Gastrocnemius medialis (tissue), 4 donors: ENCODE measurements at places on chromosomes 5 and 9. TPM values are rescaled to one million over a fixed set of nuclear protein-coding genes. Genes with fewer than 3 reads are reported as not detected.
A peak's percentile ranks its signal among the peaks of the same experiment; 100 is the strongest.

The TJP2 gene
- 10.5 TPM for total RNA-seq

The GLRA1 gene
- total RNA-seq, result not detected

The FREM1 gene
- 3.3 TPM for total RNA-seq

The SPATA31D4 gene
- total RNA-seq, result not detected

The CDH9 gene
- total RNA-seq, result not detected

The WNK2 gene
- 43.0 TPM for total RNA-seq

The PKD2L2 gene
- total RNA-seq, result 0.94 TPM

The DTWD2 gene
- total RNA-seq, result 2.5 TPM

The RAB3C gene
- 0.10 TPM for total RNA-seq

The DNM1 gene
- total RNA-seq, result 2.0 TPM

The SLC34A3 gene
- total RNA-seq, result not detected

DNA sequence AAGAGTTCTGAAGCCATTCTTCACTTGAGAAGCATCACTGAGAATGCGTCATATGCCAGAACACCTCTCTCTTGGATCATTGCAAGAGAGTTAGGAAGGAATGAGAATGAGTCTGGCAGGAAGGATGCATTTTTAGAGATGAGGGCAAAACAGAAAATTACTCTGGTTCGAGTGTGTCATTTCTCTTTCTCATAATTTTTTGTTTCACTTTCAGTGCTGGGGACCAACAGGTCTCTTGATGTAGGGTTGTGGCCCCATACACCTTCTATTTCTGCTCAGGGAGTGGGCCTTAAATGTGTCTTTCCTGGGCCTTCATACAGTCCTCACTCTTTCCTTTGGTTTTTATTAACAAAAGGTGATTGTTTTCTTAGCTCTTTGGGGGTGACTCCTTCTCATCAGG is 302.4 kb downstream of the NR3C1 start:
- H3K27ac ChIP-seq, result no peak overlapping the region
- no peaks in the 10 kb centered on the region for H3K36me3 ChIP-seq
- peaks cover 3% of the 10 kb centered on the region for H3K4me1 ChIP-seq

GRCh38 chr9:87605676-87606075 is 108.0 kb downstream of the DAPK1 start:
- DNase-seq, result no peak
- no peak overlapping the region for H3K27ac ChIP-seq
- H3K4me3 ChIP-seq, result no peak overlapping the region
- H3K36me3 ChIP-seq, result no peaks in the 10 kb centered on the region
- no peaks in the 10 kb centered on the region for H3K4me1 ChIP-seq

DNA sequence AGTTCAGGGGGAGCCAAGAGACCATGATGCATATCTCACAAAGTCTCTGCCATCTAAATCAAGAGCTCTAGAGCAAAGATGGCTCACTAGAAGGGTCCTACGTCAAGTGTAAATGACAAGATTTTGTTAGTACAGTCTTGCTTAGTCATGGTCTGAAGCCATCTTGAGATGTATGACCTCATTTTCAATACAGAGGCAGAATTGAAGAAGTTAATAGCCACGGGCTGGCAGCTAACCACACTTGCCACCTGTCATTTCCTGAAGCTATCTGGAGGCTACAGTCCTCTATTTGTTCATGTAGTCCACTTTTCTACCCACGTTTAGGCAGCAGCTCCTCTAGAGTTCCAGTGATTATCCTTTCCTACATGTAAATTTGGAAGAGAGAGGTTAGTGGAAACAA is 231.7 kb upstream of the CDH12 start:
- no peaks in the 10 kb centered on the region for H3K27me3 ChIP-seq
- no peak overlapping the region for H3K4me3 ChIP-seq
- H3K27ac ChIP-seq, result no peak overlapping the region
- DNase-seq, result no peak
- H3K4me1 ChIP-seq, result no peaks in the 10 kb centered on the region

- no peak overlapping the region for H3K4me3 ChIP-seq
- no peak for DNase-seq
- no peak overlapping the region for H3K27ac ChIP-seq
- no peaks in the 10 kb centered on the region for H3K27me3 ChIP-seq
- H3K4me1 ChIP-seq, result no peaks in the 10 kb centered on the region
Observed at GRCh38 chr5:57431759-57432158, 50.9 kb downstream of the ACTBL2 start.

DNA sequence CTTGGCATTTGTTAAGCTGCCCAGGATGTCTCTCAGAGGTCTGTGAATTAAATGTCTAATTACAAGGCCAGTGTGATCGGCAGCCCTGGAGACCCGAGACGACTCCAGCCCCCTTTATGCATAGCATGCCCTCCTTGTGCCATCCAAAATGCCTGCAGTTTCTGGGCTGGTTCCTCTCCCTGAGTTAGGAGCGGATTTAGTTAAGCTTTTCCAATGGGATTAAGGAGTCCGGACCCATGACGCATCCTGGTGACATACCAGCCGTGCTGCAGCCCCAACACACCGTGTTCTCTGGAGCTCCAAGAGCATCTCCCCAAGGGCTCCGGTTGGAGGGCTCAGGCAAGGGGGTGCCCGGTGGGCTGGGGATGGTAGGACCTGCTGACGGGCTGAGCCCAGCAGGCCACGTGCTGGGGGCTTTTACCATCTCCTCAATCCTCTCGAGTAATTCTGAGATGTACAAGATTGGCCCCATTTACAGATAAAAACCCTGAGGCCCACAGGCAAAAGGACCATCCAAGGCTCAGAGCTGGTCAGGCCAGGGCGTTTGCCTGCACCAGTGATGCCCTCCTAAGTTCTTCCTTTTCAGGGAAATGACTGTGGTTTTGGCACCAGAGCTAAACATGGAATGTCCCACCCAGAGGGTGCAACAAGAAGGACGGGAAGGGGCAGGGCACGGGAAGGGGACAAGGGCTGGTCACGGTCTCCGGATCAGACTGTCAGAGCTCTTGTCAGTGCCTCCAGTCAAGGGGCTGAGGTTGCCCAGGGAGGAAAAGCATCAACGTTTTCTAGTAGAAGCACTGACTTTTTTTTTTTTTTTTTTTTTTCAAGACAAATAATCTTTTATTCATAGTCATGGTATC is 82.6 kb upstream of the PHYKPL start:
- no peak for DNase-seq
- no peaks in the 10 kb centered on the region for H3K4me1 ChIP-seq
- H3K27me3 ChIP-seq, result no peaks in the 10 kb centered on the region
- H3K4me3 ChIP-seq, result no peak overlapping the region

GRCh38 chr5:168531987-168532864 is 3.1 kb downstream of the FBLL1 start:
- H3K27ac ChIP-seq, result no peak overlapping the region
- H3K4me3 ChIP-seq, result no peak overlapping the region
- DNase-seq, result no peak
- H3K27me3 ChIP-seq, result peaks cover 44% of the 10 kb centered on the region
- H3K4me1 ChIP-seq, result no peaks in the 10 kb centered on the region

- DNase-seq, result no peak
- H3K36me3 ChIP-seq, result no peaks in the 10 kb centered on the region
- H3K4me3 ChIP-seq, result no peak overlapping the region
- H3K4me1 ChIP-seq, result no peaks in the 10 kb centered on the region
Observed at GRCh38 chr5:50700706-50701105, 34.3 kb downstream of the PARP8 start.

DNA sequence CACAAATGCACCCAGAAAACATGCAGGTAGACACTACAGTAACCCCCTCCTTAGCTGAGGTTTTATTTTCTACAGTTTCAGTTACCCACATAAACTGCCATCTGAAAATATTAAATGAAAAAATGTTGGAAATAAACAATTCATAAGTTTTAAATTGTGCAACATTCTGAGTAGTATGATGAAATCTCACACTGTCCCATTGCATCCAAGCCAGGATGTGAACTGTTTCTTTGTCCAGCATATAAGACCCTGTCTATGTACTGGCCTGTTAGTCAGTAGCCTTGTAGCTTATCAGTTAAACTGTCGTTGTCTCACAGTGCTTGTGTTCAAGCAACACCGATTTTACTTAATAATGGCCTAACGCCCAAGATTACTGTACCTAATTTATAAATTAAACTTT is 630.5 kb downstream of the ANXA1 start:
- no peaks in the 10 kb centered on the region for H3K27me3 ChIP-seq
- DNase-seq, result no peak
- no peaks in the 10 kb centered on the region for H3K36me3 ChIP-seq
- H3K4me3 ChIP-seq, result no peak overlapping the region

DNA sequence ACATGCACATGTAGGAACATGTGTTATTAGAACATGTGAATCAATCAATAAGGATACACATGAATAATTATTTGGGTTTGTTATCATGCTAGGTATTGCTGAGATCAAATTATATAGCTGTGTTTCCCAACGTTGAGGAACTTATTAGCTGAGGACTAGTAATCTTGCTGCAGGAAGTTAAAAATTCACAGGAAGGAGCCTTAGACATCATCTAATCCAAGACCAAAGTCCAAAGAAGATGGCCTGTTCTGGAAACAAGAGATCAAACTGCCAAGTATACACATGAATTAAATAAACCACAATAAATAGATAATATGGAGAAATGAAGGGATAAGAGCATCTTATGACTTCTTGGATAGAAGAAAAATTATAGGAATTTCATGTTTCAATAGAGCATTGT is 19.9 kb downstream of the POU5F2 start:
- no peak overlapping the region for H3K4me3 ChIP-seq
- DNase-seq, result no peak
- H3K27ac ChIP-seq, result no peak overlapping the region
- no peaks in the 10 kb centered on the region for H3K27me3 ChIP-seq

DNA sequence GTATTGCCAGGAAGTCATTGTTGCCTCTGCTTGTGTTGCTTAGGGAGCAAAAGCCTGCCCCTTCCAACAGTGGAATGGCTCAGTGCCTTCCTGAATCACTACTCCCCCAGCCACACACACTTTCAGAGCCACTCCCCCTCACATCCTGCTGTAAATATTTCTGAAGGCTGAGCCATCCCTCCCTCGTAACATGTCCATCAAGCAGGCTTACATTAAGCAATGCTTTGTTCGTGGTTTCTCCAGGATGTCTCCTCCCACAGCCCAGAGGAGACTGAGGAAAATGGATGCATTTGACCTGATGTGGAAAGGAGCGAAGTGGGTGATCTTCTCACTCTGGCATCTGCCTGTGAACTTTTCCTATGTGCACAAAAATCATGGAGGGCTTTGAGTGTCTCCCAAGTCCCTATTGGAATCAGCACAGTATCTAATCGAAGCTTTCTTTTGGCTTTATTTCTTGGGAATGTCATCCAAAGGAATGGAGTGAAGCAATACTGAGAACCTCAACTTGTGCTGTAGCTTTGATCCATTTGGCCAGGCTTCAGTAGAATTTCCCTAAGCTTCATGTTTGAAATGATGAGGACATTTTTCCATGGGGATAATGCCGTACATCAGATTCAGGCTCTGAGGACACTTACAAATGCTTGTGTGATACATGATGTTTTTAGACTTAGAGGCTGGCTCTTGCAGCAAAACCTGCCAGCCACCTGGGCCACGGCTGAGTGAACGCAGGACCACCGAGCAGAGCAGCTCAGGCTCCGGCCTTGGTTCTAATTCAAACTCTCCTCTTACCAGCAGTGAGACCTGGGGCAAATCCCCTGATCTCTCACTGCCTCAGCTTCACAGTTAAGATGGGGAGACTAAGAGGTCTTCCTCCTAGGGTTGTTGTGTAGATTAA is 389.1 kb downstream of the ENC1 start:
- no peak overlapping the region for H3K4me3 ChIP-seq
- no peaks in the 10 kb centered on the region for H3K4me1 ChIP-seq
- no peaks in the 10 kb centered on the region for H3K27me3 ChIP-seq
- DNase-seq, result no peak
- H3K27ac ChIP-seq, result no peak overlapping the region

DNA sequence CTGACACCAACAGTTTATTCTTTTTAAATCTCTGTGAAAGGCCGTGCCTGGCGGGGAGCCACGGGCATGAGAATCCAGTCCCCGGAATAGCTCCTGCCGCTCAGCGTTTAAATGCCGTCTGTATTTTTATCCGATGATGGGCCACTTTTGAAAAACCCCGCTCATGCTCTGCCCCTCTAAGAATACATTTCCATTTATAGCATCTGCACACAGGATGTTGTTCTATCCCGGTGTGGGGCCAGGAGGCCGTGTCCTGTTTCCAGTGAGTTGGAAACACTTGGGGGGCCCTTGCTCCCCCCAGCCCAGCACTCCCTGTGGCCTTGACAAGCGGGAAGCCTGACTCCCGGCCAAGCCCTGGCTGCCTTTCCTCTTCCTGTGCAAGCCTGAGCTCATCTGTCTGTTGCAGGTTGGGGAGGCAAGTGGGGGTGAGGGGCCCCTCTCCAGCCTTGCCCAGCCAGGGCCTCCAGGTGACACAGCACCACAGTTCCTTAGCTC is 39.0 kb downstream of the ERGIC1 start:
- peak; percentile 92 for DNase-seq
- no peaks in the 10 kb centered on the region for H3K27me3 ChIP-seq
- H3K4me3 ChIP-seq, result peak overlapping the region; percentile 14

- H3K4me3 ChIP-seq, result no peak overlapping the region
- no peaks in the 10 kb centered on the region for H3K36me3 ChIP-seq
- no peaks in the 10 kb centered on the region for H3K4me1 ChIP-seq
- H3K27ac ChIP-seq, result no peak overlapping the region
- no peaks in the 10 kb centered on the region for H3K27me3 ChIP-seq
- no peak for DNase-seq
Observed at GRCh38 chr9:135379540-135380267, 99.9 kb upstream of the PPP1R26 start.

DNA sequence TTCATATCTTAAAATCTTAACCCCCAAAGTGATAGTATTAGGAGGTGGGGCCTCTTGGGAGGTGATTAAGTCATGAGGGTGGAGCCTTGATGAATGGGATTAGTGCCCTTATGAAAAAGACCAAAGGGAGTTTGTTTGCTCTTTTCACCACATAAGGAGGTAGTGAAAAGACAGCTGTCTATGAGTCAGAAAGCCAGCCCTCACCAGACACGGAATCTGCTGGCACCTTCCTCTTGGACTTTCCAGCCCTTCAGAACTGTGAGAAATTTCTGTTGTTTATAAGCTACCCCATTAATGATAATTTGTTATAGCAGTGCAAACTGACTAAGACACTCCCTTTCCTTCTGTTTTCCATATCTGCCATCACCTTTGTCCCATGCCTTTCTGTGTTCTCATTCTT is 20.8 kb downstream of the IFNB1 start:
- no peak overlapping the region for H3K27ac ChIP-seq
- no peak overlapping the region for H3K4me3 ChIP-seq
- no peak for DNase-seq
- H3K4me1 ChIP-seq, result no peaks in the 10 kb centered on the region
- no peaks in the 10 kb centered on the region for H3K36me3 ChIP-seq
- no peaks in the 10 kb centered on the region for H3K27me3 ChIP-seq

GRCh38 chr5:14767053-14767452 is 102.5 kb downstream of the OTULIN start:
- H3K27ac ChIP-seq, result no peak overlapping the region
- no peak for DNase-seq
- peaks cover 27% of the 10 kb centered on the region for H3K4me1 ChIP-seq
- no peaks in the 10 kb centered on the region for H3K27me3 ChIP-seq
- H3K36me3 ChIP-seq, result no peaks in the 10 kb centered on the region

- H3K4me1 ChIP-seq, result no peaks in the 10 kb centered on the region
- H3K27me3 ChIP-seq, result no peaks in the 10 kb centered on the region
- H3K36me3 ChIP-seq, result no peaks in the 10 kb centered on the region
- H3K27ac ChIP-seq, result no peak overlapping the region
- no peak for DNase-seq
- H3K4me3 ChIP-seq, result no peak overlapping the region
Observed at GRCh38 chr9:90046317-90046861, 441.6 kb downstream of the GADD45G start.
